CD4-positive, alpha-beta T cell treated with Interleukin-6 at 100 ng/mL for 8 hours (primary cell): ENCODE measurements at places on chromosomes 16 and 17.

DNA sequence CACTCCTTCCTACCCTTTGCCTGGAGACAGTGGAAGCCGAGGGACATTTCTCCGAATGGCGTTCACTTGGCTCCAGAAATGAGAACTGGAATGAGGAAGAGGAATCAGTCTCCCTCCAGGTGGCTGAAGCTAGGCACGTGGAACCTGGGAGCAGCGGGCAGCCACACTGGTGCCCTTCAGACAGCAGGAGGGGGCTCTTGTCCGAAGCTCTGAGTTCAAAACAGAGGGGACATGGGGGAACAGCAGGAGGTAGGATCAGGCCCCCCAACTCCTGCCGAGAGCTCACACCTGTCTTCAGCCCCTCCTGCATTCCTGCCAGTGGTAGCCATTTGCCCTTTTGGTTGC, 41.5 kb downstream of the TMEM235 start:
- DNase-seq: no peak

DNA sequence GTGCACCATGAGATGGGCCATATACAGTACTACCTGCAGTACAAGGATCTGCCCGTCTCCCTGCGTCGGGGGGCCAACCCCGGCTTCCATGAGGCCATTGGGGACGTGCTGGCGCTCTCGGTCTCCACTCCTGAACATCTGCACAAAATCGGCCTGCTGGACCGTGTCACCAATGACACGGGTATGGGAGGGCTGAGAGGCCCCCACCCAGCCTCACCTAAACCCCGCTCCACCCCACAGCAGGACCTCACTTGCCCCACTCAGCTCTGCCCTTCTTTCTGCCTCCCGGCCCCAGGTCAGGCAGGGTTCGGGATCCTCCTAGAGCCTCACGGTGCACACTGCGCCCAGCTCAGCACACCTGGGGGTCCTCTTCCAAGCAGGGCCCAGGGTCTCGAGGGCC, 5.6 kb downstream of the ACE start:
- DNase-seq: no peak

GRCh38 chr16:31486045-31486444, 3.1 kb downstream of the SLC5A2 start:
- no peak for DNase-seq

DNA sequence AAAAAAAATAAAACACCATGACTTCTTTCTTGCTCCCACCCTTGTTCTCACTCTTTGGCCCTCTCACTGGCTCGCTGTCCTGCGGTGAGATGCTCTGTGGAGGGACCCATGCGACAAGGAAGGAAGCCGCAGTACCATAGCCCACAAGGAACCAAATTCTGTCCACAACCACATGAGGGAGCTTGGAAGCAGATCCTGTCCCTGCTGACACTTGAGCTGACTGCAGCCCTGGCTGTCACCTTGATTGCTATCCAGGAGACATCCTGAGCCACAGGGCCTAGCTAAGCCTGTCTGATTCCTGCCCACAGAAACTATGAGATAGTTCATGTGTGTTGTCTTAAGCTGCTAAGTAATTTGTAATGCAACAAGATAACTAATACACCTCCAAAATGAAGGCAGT, 4.8 kb upstream of the MT2A start:
- peak; percentile 29 for DNase-seq

DNA sequence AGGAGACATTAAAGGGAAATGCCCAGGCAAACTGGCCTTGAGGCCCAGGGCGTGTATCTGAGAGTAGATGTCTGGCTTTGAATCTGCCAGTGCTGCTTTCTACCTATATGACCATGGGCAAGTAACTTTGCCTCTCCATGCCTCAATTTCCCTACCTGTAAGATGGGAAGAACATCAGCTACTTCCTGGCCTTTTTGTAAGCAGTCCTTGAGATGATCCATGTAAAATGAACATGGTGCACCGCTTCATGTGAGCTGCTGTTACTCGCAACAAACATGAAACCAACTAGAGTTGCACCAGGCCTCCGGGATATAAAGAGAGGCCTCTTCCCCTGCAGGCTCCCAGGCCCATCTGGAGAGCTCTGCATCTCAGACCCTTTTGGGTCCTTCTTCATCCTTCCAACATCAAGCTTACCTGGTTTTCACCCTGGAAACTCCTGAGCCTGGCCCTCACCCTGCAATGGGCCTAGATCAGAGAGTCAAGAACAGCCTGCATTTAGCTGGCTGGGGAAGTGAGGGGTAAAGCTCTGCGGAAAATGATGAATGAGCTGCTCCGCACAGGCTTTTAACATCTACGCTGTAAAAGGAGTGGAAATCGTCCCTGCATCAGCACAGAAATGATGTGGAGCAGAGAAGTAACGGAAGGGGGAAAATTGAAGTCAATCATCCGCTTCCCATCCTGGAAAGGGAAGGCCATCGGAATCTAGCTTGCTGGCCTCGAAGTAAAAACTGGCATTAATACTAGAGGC, 2.3 kb upstream of the MYH11 start:
- no peak for DNase-seq

GRCh38 chr17:67353929-67354574, 12.3 kb downstream of the PSMD12 start:
- no peak for DNase-seq

DNA sequence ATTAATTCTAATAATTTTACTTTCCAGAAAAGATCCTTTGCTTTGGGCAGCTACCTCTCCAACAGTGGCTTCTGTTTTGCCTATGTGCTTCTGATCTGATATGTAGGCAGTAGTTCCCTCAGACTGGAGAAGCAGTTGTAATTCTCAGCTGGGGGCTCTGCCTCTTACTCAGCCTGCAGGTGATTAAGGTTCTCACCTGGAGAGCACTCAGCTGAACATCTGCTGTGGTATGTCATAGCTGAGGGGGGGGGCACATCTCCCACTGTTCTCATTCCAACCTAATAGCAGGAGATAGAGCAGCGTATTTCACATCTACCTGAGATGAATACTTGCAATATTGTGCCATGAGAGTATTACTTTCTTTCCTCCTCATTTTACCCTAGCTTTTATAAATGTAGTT, 511.9 kb upstream of the CDH8 start:
- DNase-seq: no peak

- no peak for DNase-seq
These were observed 68.7 kb downstream of the AIPL1 start for GRCh38 chr17:6366221-6366666.

DNA sequence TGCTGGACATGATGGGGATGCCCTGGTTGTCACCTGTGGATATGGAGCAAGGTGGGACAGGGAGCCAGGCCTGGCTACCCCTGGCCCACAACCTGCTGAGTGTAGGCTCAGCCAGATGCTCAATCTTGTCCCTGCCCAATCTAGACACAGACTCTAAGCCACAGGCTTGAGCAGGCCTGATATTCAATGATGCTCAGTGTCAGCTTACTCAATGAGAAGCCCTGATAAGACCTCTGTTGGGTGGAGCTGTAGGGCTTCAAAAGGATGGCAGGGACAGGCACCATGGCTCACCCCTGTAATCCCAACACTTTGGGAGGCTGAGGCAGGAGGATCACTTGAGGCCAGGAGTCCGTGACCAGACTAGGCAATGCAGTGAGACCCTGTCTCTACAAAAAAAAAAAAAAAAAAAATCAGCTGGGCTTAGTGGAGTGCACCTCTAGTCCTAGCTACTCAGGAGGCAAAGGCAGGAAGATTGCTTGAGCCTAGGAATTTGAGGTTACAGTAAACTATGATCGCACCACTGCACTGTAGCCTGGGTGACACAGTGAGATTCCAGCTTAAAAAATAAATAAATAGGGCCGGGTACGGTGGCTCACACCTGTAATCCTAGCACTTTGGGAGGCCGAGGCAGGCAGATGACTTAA, 3.4 kb downstream of the LCAT start:
- no peak for DNase-seq

DNA sequence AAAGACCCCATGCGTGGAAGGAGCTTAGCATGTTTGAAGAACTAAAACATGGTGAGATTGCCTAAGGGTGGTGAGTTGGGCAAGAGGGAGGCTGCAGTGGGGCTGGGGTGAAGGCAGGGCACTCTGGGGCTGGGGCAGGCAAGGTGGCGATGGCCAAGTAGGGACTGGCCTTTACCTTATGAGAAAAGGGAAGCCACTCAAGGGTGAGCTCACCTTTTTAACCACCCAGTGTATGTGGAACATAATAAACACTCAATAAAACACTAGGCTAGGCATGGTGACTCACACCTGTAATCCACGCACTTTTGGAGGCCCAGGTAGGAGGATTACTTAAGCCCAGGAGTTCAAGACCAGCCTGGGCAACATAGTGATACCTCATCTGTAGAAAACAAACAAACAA, 37.7 kb downstream of the LYRM9 start:
- DNase-seq: no peak

GRCh38 chr17:54172096-54172984, 349.6 kb downstream of the KIF2B start:
- no peak for DNase-seq

DNA sequence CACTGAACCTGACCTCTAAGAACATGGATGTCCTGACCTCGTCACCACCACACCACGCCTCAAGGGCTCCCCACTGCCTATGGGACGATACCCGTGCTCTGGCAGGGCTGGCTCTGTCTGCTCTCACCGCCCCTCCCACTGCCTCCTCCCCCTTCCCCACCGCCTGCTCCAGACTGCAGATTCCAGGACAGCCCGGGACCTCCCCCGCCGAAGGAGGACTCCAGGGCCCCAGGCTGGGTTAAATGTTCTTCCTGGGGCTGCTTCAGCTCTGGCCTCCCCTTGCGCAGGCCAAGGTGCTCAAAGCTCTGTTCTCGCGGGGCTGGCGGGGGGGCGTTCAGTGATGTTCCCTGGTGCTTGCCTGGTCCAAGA, 3.1 kb downstream of the NPW start:
- no peak for DNase-seq

DNA sequence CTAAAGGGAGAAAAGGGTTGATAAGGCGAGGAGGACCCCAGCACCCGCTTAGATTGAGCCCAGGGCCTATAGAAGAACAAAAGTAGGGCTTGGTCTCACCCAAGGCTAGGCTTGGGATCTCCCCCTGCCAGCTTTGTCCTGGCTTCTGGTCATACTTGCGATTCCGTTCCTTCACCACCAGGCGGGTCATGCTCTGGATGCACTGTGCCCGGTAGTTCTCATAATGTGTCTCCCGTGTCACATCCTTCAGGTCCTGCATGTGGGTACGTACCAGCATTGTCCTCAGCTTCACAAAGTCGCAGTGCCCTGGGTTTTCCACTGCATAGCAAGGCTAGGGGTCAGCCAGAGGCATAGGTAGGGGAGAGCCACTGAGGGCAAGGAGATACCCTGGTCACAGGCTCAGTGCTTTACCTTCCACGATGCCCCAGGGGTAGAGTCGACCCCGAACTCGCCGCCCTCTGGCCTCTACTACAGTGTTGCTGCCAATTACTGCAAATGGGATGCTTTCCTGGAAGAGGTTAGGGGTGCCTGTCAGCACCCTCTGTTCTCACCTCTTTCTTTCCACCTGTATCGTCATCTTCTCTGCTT, 6.5 kb upstream of the MTMR4 start:
- no peak for DNase-seq

DNA sequence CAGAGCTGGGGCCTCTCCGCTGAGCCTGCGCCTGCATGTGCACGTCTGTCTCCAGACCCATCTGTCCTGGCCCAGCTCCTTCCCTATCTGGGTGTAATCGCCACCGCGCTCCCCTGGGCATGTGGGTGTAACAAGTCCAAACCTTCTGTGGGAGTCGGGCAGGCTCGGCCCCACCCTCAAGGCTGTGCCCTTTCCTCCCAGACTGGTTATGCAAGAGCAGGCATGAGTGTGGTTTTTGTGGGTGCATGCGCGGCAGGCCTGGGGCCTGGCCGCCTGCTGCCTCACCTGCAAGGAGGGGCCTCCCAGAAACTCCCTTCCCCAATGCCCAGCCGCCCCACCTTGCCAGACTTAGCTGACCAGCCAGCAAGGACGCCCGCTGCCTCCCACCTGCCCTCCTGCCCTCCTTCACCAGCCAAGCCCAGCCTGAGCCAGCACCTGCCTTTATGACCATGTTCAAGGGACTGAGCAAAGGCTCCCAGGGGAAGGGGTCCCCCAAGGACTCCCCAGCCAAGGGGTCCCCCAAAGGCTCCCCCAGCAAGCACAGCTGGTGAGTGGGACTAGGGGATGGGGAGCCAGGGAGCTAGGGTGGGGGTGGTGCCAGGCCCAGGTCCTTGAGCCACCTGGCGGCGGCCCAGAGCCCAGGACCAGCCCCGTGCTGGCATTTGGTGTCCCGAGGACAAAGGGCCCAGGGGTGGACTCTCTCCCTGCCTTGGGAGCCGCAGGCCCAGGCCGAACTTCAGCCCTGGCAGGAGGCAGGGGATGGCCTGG, at the start of gene EVPLL:
TSS of gene EVPLL (plus strand) at position 342 of the 768 bp plus-strand sequence. CDS start 3,160 bp downstream, outside the sequence.
- no peak for DNase-seq

DNA sequence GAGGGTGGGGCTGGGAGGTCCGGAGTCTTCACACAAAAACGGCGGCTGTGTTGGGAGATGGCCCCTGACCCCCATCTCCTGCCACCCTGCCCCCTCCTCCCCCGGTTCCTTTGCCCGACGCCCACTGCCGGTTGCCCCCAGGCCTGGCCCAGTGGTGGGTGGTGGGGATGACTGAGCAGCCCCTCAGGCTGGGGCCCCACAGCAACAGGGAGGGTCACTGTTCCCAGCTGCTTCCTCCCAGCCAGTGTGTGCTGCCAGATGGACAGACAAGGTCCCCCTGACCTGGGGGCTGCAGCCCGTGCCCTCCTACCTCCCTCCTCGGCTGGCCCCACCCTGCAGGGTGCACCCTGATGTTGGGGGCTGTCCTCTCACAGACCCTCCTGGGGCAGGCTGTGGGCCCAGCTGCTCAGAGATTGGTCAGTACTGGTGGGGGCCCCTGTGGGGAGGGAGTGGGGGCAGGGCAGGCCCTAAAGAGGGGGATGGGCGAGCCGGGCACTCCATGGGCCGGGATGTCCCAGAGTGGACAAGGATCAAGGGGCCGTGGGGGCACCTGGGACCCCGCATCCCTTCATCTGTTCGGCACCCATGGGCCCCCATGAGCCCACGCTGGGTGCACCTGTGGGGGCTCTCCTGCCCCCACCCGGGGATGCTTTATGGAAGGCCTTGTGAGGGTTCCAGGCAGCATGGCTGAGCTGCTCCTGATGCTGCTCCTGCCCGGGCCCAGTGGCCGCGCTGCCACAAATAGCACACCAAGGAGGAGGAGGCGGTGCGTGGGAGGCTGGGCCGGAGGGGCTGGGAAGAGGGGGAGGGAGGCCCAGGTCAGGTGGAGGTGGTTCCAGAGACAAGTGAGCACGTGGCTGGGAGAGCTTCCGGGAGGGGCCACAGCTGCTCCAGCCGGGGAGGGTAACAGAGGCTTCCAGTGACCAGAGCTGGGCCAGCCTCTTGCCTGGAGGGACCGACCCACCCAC, 5.1 kb downstream of the C1QTNF8 start:
- DNase-seq: no peak

- DNase-seq: no peak
These were observed 21.9 kb upstream of the DLX4 start for GRCh38 chr17:49946964-49947584.

GRCh38 chr16:66523861-66524354, 26.0 kb downstream of the TK2 start:
- DNase-seq: peak; percentile 66

GRCh38 chr17:42016411-42016831, 818 bp downstream of the DNAJC7 start:
- DNase-seq: no peak

GRCh38 chr17:40427002-40427491, 9.4 kb upstream of the TOP2A start:
- peak; percentile 35 for DNase-seq

GRCh38 chr17:17512866-17513265, 16.7 kb upstream of the RASD1 start:
- DNase-seq: no peak
